Epithelial cell of esophagus (primary cell): ENCODE measurements at places on chromosomes 6 and 20.

- DNase-seq: no peak
These were observed 67.5 kb upstream of the TFB1M start for GRCh38 chr6:155381673-155382337.

DNA sequence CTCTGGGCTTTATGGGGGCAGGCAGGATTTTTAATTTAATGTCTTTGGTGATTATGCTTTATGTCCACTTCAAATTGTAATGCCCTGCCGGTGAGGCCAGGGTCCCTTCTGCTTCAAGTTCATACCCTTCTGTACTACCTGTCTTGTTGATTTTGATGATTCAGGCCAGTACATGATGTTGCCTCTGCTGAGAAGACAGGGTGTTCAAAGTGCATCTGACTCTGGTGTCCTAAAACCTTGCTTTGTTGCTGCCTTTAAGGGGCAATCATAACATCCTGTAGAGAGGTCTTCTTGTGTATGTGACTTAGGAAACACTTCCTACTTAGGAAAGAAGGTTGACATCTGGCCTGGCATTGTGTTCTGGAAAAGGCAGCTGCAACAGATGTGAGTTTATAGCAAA, 113.2 kb downstream of the TMEM170B start:
- DNase-seq: no peak

- DNase-seq: peak; percentile 34
These were observed 780.9 kb downstream of the C6orf118 start for GRCh38 chr6:164528539-164528938.

DNA sequence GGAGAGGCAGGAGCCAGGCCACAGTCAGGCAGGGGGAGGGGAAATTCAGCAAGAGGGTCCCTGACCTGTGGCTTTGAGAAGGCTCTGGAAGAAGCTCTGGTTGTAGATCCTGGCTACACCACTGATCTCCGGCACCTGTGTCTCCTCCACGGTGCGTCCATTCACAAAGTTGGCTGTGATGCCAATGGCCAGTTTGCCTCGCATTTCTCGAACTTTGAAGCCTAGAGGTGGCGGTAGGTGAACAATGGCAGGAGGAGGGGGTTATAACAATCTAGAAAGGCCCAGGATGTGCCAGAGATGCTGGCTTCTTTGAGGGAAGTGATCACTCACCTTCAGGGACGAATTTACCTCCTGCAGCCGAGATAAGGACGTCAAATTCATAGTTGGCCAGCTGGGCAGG, 3.4 kb downstream of the MICAL1 start:
- no peak for DNase-seq

GRCh38 chr6:132872923-132873322, 58.6 kb downstream of the RPS12 start:
- no peak for DNase-seq

DNA sequence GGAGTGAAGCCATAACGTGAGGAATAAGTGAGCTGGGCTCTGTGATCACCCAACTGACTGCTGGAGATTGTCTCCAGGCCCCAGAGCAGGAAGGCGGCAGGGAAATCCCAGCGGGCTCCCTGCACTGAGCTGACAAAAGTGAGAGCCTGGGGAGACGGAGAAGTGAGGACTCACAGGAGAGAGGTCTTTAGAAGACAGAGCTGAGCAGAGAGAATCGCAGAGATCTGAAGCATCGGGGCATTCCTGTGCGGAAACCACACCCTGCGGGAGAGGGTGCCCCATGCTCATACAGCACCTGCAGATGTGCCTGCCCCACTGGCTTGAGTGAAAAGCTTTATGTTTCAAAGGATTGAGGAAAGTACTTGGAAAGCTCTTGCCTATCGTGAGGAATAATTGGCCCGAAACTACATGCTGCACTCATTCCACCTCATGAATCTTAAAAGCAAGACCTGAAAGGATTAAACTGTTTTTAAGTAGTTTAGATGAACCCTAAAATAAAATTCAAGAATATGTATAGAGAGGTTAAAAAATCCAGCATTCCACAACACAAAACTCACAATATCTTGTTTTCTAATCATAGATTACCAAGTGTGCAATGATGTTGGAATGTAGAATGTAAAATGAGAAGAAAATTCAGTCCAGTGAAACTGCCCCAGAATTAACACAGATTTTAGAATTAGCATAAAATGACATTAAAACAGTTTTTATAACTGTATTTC, 17.7 kb upstream of the THBS2 start:
- no peak for DNase-seq
